Large intestine (tissue), 12 donors: ENCODE measurements at places on chromosomes 4 and X.

GRCh38 chr4:148445071-148445859 lies 3.1 kb upstream of the NR3C2 start:
- DNase-seq = peak; percentile 70

- DNase-seq = no peak
These were observed 139.3 kb upstream of the MXRA5 start for GRCh38 chrX:3485727-3486126.

DNA sequence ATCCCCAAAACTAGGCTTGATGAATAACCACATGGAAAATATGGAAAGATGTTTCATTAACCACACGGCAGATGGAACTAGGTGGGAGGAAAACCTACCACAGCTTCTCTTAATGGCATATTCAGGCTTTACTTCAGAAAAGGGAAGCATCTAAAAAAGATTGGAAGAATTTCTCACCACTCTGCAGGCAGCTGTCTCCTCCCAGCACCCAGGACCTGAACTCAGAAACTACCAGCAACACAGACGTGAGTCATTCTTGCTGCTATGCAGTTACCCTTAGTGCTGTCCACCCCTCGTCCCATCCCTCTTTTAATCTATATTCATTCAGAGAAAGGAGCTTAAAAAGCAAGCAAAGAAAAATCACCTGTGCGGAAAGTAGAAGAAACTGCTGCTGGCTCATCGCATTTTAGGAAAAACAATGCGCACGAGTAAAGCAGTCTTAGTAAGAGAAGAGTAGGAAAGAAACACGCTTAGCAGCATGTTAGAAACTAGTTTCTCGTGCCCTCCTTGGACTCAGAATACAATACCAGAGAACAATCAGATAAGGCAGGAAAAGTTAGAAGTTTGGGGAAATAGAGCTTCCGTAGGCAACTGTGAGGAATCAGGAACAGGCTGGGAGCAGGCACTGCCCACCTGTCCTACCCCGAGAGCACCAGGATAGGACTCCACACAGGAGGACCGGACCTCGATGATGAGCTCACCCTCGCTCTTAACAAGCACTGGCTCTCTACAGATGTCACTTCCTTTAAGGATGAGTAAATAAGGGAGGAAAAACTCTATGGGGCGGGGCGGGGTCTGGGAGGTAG lies 48.1 kb upstream of the ENPP6 start:
- no peak for DNase-seq

GRCh38 chrX:15745179-15745578 lies 7.1 kb downstream of the CA5B start:
- DNase-seq = no peak

DNA sequence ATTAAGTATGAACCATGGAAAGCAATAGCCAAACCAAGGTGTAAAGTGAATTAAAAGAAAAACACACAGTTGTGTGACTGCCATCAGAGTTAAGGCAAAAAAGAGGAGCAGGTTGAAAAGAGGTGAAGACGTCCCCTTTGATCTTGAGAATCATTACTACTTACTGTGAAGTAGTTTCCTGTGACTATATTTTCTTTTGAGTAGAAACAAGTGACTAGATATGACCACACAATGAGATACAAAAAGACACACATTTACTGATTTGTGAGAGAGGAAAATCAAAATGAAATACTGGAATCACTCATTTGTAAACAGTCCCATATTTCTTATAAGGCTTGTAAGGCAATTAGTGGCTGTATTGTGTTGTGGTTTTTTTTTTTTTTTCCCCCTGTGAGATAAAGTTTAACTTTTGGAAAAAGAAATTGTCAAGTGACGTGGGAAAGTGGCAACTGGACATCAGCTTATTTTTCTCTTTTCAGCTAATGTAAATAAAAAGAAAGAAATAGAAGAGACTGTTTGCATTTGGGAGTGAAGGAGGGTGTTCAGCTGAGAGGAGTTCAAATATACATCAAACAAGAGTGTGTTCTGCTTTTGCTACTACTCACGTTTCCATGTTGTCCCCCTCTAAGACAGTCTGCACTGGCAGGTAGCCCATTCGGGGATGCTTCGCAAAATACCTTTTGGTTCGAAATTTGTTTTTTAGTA lies 106.4 kb upstream of the FTHL17 start:
- DNase-seq = no peak

GRCh38 chr4:3107691-3108121 lies 33.2 kb downstream of the HTT start:
- DNase-seq = no peak

GRCh38 chr4:139300431-139301112 lies 733 bp upstream of the NAA15 start:
- DNase-seq = peak; percentile 61

- DNase-seq = no peak
These were observed 1390.9 kb downstream of the C4orf33 start for GRCh38 chr4:130486841-130487240.

- no peak for DNase-seq
These were observed 231.4 kb upstream of the MID1 start for GRCh38 chrX:10851809-10852208.

DNA sequence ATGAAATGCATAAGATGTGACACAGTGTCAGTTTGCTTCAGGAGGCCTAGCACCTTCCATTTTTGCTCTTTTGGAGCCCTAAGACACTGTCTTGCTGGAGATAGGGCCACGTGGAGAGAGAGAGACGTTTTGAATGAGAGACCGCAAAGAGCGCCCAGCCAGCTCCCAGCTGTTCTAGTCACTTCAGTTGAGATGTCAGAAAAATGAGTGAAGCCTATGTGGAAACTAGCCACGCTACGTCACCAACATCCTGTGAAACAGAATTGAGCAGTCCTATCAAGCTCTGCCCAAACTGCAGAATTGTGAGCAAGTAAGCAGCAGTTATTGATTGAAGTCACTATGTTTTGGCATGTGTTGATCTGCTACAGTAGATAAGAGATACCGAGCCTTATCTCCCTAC lies 13.1 kb downstream of the GPR82 start:
- DNase-seq = no peak

DNA sequence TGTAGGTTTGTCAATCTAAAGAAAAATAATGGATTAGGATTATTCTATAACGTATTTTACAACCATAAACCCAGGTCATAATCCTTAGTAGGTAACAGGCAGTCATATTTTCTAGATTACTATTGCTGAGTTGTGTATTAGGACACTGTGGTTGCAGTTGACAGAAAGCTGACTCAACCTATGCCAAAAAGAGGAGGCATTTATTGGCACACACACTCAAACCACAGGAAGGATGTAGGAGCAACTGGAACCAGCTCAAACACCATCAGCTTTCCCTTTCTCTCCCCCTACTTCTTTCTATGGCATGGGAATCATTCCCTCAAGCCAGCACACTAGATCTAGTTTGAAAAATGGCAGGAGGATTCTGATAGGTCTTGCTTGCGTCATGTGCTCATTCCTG lies 136.4 kb upstream of the FAM9C start:
- DNase-seq = no peak

GRCh38 chrX:151019856-151020255 lies 36.7 kb downstream of the HMGB3 start:
- no peak for DNase-seq

DNA sequence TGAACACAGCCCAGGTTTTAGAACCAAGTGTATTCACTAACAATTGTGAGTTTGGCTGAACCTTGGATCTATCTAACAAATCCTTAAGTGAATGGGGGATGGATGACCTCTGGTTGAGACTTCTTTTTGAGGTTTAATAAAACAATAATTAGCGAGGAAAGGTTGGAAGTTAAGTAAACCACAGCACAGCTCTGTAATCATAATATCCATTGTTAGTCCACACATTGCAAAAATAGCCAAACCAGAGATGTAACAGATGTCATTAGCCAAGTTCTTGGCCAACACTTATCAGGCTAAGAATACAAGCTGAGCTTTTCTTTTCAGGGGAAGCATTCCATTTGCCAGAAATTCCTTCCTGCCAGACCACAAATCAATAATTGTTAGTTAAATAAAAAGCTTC lies 59.1 kb downstream of the FREM3 start:
- no peak for DNase-seq

GRCh38 chr4:52994567-52994966 lies 132.4 kb downstream of the RASL11B start:
- no peak for DNase-seq

GRCh38 chr4:96035727-96036126 lies 195.8 kb downstream of the PDHA2 start:
- DNase-seq = no peak

GRCh38 chrX:19440713-19441112 lies 74.6 kb downstream of the MAP3K15 start:
- no peak for DNase-seq
